ENCODE measurements at places on chromosomes 6 and 20.
A peak's percentile ranks its signal among the peaks of the same experiment; 100 is the strongest.

DNA sequence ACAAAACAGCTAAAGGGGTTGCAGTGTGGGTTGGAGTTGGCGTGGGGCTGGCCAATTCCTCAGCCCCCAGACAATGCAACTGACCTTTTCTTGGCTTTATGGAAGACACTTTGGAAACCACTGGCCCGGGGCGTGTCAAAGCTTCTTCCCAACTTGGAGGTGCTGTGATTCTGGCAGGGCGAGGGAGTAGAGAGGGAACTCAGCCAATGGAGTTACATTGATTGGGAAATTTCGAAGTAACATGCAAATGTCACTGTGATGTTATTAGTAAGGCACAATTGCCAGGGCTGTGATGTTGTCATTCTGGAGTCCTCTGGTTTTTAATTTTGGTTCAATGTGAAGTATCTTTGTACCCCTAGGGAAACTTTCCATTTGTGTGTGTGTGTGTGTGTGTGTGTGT lies 41.5 kb upstream of the EPB41L1 start:
- DNase-seq: no peak

GRCh38 chr20:34337982-34338726 lies 24.9 kb upstream of the ITCH start:
- DNase-seq: no peak

GRCh38 chr20:39825950-39826349 lies 863.1 kb downstream of the MAFB start:
- DNase-seq: no peak

DNA sequence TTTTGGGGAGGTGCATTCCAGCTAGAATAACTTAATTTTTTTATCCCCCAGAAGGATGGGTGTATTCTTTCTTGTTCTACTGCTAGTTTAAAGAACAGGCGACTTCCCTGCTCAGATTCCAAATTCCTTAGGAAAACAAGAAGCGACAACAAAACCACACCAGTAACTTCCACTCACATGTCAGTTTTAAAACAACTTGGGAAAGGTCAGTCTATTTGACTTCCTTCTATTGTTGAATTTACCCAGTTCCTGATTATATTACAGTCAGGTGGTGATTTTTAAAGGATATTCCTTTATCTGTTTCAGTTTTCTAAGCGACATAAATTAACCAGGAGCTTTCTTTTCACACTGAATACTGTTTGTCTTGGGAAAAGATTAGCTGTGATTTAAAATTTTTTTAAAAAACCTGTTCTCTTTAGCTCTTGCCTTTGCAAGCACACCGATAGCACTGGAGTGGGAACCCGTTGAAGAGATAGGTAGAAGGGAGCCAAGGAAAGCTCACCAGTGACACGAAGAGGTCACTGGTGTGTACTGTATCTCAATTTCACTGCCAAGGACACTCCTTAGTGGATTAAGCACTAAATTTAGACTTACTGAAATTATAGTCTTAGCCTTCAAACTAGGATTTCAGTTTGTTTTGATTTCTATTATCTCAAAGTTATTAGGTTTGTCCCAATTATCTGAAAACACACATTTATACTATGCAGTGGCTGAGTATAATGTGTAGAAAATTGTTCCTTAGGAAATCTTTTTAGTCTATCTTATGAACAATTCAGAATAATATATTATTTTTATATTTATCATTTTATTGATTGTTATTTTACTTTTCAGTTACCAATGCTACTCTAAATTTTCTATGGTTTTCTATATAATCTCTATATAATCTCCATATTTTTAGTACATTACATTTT lies 22.3 kb downstream of the MARCKS start:
- DNase-seq: peak; percentile 71

DNA sequence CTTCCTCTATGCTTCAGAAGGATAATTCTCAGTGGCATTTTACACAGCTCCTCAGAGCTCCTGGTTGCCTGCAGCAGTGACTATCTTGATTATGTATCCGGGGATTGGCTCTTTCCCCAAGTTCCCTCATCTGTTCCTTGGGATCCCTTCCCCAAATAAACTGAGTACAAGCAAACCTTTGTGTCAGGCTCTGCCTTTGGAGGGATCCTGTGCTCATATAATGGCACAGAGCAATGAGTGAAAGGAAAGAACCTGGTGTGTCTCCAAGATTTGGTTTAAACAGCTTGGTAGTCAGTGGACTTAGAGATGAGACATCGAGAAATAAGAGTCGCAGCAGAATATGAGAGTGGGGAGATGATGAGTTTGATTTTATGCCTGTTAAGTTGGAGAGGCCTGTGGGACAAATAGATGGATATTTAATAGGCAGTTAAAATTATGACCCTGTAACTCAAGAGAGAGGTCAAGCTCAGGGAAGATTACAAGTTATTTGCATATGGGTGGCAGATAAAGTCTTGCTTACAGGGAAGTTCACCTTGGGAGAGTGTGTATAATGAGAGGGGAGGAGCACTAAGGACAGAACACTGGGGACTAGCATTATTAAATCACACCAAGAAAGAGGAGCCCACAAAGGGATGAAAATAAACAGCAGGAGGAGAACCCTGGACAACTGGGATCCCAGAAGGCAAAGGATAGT lies 44.1 kb upstream of the GCLC start:
- no peak for DNase-seq

DNA sequence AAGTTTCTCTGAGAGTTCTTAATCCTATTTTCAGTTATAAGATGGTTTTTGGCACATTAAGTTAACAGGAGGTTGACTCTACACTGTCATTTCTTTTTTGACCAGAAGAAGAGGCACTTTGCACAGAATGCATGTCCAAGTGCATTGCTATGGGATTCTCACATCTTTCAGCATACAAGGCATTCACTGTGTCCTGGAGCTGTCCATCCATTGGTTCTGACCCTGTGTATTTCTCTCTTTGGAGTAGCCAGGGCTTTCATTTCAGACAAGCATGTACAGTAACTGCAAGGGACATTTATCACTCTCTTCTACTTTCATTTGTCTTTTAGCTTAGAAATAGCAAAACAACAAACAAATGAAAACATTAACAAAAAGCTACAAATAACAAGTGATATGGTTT lies 275.1 kb upstream of the IMPG1 start:
- no peak for DNase-seq

DNA sequence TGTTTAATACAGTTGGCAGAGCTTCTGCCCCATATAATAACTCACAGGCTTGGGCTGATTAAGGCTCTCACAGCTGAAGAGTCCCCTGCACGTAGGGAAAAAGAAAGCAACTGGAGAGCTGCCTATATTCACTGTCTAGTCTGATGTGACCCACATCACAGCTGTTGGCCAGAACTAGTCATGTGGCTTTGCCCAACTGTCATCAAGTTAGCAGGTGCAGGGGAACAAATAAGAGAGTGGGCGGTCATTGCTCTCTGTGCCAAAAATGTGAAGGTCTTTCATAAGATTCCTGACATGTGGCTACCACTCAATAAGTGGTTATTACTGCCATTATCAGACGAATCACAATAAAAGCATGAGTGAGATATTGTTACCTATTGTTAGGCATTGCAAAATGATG lies 665.2 kb downstream of the DOK5 start:
- DNase-seq: no peak

GRCh38 chr6:135909737-135910387 lies 58.4 kb downstream of the PDE7B start:
- peak; percentile 34 for DNase-seq

DNA sequence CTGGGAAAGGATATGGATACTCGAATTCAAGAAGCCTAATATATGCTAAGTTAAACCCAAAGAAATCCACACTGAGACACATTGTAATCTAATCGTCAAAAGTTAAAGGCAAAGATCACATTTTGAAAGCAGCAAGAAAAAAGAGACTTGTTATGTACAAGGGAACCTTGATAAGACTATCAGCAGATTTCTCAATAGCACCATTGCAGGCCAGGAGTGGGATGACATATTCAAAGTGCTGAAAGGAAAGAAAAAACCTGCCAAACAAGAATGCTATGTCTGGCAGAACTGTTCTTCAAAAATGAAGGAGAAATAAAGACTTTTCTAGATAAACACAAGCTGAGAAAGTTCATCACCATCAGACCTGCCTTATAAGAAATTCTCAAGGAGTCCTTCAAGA lies 75.2 kb downstream of the COL21A1 start:
- DNase-seq: no peak

DNA sequence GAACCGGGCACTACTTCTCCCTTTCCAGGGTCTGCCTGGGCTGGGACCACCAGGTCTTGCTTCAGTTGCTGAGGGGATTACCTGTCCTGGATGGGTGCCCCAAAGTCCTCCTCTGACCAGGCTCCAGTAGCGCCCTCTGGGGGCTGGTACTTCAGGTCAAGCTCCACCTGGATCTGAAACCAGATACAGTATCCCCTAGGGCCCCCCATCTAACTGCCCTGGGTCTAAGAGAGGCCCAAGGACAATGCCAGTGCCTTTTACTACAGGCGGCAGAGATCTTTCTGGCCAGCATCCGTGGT lies 11.2 kb upstream of the SPAG4 start:
- peak; percentile 17 for DNase-seq

DNA sequence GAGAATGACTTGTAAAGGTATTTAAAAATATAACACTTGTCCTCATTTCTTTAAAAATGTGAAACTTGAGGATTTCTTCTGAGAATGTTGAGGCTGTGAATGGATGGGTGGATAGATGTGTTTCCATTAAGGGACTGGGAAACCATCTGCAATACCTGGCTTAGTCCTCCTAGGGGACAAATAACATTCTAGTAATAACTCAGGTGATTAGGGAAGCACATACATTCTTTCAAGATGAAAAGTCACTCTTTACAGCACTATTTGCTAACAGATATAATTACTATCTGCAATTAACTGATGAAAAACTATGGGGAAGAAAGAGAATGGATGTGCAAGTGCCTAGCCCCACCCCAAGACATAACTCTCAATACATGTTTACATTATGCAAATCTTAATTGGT lies 542.3 kb downstream of the CD83 start:
- no peak for DNase-seq

Measured in NCI-H345 (cell line).